Globus pallidus (tissue), 1 donor: ENCODE measurements at places on chromosomes 16 and 17.

- DNase-seq, result no peak
These were observed 25.6 kb downstream of the TRAP1 start for GRCh38 chr16:3691761-3692160.

DNA sequence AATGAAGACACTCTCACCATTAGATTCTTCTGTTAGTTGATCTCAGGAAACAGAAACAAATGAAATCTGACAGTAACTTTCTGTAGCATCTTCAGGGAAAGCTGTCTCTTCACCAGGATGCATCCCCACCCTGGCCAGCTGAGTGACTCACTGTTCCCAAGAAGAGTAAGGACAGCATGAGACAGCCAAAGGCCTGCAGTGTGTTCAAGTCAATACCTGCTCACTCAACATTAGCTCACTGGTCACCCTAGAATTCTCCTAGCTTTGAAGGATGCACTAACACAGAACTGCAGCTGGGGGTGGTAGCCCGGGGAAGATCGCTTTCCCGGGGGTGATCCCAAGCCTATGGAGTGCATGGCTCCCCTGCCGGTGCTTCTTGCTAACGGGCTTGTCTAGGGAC lies 28.2 kb upstream of the CLEC18B start:
- no peak for DNase-seq

DNA sequence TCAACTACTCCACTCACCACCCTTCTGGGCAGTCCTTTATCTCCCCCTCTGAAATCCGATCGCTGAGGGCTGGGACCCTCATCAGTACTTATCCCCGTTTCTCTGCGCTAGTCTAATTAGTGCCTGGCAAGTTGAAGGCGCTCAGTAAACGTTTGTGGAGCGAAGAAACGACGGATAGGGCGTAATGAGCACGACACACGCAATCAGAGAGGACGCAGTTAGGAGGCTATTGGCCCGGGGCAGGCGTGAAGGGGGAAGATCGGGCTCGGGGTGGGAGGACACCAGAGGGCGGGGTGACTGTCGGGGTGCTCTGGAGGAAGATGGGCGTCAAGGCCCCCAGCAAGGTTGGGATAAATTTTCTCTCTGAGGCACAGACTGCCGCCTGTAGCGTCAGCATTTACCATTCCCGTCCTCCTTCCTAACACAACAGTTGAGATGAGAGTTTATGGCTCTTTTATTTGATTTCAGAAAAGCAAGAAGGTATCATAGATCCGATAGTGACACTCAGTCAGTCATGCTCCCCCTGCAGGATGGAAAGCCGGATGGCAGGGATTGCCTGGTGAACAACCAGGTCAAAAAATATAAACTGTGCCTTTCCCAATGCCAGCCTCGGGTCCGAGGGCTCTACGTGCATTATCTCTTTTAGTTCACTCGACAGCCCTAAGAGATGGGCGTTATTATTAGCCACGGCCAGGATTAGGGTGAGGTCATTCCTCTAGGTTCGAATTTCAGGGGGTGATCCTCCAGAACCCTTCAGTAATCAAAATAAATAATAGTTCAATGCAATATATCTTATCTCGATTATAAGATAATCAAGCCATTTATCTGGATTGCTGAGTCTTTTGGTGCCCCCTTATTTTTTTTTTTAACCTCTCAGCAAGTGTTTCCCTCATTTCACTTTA lies 9.5 kb upstream of the ARL4D start:
- peak; percentile 86 for DNase-seq

GRCh38 chr16:19935694-19936093 lies 51.0 kb upstream of the GPRC5B start:
- DNase-seq, result no peak

DNA sequence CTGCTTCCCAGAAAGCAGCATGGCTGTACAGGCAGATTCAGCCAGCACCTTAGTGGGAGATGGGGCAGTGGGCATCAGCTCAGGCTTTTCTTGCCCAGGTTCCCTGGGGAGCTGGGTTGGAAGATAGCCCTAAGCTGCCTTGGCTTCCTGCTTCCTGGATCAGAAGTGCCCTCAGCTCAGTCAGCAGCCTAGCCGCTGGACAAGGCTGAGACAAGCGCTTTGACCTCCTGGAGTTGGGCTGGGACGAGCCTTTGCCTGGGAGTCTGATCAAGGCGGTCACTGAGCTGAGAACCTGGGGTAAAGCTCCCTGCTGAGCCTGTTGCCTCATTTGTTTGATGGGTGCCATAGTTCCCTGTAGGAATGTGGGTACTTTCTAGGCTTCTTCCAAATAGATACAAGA lies 190.0 kb downstream of the RAB11FIP4 start:
- peak; percentile 45 for DNase-seq

GRCh38 chr17:32520104-32520701 lies 33.4 kb downstream of the CDK5R1 start:
- no peak for DNase-seq

- DNase-seq, result no peak
These were observed 86.1 kb downstream of the ZDHHC7 start for GRCh38 chr16:84925092-84925772.

GRCh38 chr16:4936181-4936990 lies 562 bp downstream of the PPL start:
- DNase-seq, result no peak

GRCh38 chr17:77566151-77566550 lies 392.4 kb upstream of the TNRC6C start:
- no peak for DNase-seq

DNA sequence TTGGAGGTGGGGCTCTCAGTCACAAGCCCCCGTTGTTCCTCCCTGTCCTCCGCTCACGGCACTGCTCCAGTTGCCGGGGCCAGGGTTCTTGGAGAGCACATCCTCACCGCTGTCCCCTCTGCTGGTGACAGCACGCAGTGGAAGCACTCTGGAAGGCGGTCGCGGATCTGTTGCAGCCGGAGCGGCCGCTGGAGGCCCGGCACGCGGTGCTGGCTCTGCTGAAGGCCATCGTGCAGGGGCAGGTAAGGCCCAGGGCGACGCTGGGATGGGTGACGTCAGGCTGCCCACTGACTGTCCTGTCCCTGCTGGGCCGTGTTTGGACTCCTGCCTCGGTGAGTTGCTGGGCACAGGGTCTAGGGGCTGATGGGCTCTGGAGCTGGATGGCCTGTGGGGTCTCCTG lies 5.4 kb downstream of the TSC2 start:
- no peak for DNase-seq
